ENCODE measurements at places on chromosomes 2 and 18.

DNA sequence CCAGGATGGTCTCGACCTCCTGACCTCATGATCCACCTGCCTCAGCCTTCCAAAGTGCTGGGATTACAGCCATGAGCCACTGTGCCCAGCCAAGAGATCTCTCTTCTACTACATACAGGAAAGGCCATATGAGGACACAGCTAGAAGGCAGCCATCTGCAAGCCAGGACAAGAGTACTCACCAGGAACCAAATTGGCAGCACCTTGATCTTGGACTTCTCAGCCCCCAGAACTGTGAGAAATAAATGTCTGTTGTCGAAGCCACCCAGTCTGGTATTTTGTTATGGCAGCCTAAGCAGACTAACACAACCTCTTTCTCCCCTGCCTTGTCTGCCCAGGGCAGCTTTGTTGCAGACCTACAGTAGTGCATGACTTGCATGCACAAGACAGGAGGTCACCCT lies 211.3 kb upstream of the HAAO start:
- no peak for DNase-seq

DNA sequence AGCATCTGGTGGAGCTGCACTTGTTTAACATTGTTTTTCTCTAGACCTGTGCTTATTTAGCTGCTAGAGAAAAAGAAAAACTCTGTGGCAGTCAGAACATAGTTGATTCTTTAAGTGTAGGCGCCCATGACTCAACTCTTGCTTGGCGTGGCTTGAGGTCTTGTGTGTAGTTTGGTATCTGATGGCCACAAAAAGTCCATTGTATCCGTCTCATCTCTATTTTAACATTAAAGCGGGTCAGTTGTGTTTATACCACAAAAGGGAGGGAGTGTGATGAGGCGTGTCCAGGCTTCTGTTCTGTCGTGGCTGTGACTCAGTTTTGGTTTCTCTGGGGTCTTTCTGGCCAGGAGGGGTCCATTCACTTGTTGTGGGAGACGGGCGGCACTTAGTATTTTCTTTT lies 24.2 kb upstream of the UGT1A8 start:
- no peak for DNase-seq

DNA sequence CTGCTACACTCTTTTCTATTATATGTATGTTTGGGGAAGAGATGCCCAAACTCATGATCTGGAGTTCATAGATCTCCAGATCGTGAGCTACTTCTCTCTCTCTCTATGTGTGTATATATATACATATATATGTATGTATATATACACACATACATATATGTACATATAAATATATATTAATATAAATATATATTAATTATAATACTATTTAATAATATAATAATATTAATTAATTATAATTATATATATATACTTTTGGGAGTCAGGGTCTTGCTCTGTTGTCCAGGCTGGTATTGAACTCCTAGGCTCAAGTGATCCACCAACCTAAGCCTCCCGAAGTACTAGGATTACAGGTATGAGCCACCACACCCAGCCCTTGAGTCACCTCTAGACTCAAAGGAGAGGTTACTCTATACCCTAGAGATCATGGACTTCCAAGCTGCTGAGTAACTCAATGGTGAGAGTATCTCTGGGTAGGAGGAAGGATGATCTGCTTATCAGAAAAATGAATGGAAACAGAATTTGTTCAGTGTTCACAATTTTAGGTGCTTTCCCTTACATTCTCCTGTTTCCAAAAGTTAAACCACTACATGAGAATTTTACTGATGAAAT lies 463.5 kb upstream of the TRIB2 start:
- no peak for DNase-seq

DNA sequence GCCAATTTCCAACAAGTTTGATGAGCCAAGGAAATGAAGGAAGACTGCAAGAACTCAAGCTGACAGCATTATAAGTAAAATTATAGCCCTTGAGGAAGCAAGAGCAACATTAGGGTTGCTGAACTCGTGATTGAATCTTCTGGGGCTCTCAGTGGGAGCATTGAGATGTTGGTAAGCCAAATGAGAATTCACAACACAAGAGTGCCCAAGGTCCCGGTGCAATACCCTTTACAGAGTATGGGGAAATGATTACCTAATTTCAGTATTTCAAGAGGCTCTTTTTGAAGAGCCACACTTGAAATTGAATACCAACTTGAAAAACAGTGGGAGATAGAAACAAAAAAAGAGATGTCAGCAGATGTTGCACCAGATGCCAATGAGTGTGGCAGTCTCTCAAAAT lies 554.5 kb downstream of the STK39 start:
- no peak for DNase-seq

DNA sequence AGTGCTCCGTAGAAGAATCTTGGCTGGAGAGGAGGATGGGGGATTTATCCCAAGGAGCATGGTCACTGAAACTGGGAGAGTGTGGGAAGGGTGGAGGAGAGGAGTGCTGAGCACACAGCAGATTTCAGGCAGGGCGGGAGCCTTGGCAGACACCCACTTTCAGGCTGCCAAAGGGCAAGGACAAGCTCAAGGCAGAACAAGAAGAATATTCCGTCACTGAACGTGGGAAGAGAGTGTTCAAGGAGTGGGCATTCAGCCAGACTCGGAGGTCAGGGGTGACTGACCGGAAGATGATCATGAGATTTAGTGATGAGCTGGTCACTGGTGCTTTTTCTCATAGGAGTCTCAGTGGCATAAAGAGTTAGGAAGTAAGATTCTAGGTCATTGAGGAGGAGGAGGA lies 136.2 kb upstream of the RASGRP3 start:
- DNase-seq: no peak

- DNase-seq: no peak
Measured at GRCh38 chr2:225399504-225399903, at the start of gene NYAP2. Gene NYAP2 (plus strand): TSS chr2:225399710. CDS start chr2:225408881, 9,171 bp downstream.
